Hypothalamus (tissue), 51 donors: ENCODE measurements at places on chromosomes 16 and 17.

- DNase-seq, result no peak
These were observed 7.0 kb downstream of the CASKIN1 start for GRCh38 chr16:2189252-2189893.

DNA sequence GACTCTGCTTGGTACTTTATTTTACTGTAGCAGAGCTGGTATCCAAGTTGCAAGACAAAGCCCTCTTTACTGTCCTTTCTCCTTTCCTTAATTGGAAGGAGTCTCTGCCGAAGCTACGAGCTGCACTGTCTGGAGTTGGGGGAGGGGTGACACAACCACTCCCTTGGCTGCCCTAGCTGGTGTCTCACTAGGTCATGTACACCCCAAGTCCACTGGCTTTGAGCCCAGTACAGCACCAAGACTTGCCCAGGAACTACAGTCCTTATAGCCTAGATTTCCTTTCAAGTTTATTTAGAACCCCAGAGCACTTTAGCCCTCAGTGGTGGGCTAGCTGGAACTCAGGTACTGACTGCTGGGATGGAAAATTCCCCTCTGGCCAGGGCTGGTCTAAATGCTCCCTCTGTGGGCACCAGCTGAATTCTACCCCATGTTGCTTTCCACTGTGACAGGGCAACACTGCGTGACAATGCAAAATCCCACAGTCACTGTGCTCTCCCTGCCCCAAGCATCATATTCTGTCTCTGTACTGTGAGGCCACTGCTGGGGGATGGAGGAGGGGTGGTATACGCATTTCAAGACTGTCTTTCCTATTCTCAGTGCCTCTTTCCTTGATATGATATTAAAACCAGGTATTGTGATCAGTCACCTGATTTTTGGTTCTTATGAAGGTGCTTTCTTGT lies 18.4 kb downstream of the EFCAB5 start:
- no peak for DNase-seq

- peak; percentile 53 for DNase-seq
These were observed 14.0 kb downstream of the FMNL1 start for GRCh38 chr17:45235416-45236281.

DNA sequence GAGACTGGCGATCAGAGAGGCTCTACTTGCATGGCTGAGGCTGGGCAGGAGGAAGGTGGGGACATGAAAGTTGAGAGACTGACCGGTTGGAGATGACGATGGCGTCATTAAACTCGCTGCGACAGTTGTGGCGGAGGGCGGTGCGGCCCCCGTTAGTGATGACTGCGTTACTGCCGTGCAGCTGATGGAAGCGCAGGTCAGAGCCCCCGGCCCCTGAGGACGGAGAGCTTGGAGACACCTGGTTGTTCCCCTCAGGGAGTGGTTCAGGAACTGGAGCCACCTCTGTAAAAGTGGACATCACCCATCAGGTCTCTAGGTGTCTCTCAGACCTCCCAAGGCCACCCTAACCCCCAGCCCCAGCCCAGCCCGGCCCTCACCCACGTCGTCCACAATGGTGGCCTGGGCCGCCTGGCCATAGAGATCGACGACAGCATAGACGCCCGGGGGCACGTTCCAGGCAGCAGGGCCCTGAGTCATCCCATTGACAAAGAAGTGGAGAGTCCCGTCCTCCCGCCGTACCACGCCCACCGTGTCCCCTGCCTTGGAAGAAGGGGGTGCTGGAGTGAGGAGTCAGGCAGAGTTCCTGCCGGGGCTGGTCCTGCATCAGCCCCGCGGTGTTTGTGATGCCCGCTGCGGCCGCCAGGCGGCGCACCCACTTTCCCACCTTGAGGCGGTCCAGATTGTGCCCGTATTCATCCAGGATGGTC lies 5.3 kb downstream of the NEURL4 start:
- no peak for DNase-seq

DNA sequence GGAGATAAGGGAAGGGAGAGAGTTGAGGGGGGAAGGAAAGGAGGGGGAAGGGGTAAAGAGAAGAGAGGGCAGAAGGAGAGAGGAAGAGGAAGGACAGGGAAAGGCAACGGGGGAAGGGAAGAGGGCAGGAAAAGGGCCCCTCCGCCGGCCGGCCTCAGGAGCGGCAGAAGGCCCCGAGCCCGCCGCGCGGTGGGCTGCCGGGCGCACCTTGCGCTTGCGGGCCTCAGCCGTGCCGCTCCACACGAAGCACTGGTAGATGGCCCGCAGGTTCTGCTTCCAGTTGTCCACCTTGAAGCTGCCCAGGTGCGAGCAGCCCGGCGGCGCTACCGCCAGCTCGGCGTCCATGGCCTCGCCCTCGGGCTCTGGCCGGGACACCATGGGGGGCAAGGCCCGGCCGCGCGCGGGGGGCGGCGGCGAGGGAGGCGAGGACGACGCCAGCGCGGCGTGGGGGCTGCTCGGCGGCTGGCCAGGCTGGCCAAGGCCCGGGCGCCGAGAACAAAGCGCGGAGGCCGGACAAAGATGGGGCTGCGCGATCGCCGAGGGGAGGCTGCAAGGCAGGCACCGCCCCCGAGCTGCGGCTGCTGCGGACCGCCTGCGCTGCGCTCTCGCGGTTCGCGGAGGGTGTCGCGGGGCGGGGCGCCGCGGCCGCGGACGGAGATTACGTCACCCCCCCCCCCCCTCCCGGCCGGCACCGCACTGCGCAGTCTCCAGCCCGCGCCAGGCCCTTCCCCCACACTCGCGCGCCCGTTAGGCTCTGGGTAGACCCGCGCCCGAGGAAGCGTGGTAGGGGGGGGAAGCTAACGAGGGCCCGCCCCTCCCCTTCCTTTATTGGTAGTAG lies at the start of gene USP22:
USP22 (minus strand) TSS at position 554 of the 838 bp plus-strand sequence; CDS start at position 378, 176 bp downstream.
- no peak for DNase-seq

DNA sequence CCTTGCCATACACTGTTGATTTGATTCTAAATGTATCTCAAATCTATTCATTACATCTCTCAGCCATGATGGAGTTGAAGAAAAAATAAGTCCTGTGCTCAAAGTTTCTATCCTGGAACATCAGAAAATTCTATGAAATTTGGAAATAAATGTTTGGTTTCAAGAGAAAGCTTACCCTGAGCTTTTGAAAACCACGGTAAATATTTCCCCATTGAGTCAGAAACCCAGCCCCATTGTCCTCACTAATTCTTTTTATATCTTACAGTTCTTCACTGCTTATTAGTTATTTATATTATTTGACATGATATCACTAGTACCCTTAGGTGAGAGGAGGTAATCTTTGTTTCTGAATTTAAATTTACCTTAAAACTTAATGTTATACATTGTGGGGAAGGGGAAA lies 128.5 kb downstream of the MRTFB start:
- no peak for DNase-seq

GRCh38 chr17:61467416-61468262 lies 15.4 kb downstream of the TBX4 start:
- DNase-seq, result no peak

DNA sequence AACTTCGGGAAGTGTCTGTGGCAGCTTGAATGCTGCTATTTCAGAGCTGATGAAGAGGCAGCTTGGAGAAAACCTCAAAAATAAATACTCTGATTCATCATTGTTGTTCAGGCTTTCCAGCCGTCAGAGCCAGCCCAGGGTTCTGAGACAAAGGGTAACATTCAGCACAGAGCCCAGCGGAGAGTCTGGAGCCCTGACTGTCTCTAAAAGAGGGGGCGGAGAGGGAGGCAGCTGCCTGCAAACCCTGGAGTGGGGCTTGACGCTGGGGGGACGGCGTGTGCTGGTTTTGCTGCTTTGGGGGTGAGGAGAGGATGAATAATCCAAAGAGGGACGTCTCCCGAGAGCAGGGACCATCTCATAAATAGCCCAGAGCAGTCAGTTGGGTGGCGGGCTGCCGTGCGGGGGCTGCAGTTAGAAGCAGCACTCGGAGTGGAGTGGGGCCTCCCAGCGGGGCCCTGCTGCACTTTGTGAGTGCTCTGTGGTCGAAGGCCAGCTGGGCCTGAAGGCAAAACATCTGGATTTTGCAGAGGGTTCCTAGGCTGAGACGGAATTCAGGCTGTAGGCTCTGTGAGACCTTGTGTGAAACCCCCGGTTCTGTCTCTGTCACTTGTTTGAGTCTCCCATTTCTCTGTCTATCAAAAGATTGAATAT lies 237.8 kb downstream of the PRKCA start:
- DNase-seq, result peak; percentile 81

- DNase-seq, result no peak
These were observed 77.6 kb upstream of the GSE1 start for GRCh38 chr16:85535352-85536072.

GRCh38 chr17:4969551-4970173 lies 2.0 kb upstream of the SPAG7 start:
- DNase-seq, result no peak

DNA sequence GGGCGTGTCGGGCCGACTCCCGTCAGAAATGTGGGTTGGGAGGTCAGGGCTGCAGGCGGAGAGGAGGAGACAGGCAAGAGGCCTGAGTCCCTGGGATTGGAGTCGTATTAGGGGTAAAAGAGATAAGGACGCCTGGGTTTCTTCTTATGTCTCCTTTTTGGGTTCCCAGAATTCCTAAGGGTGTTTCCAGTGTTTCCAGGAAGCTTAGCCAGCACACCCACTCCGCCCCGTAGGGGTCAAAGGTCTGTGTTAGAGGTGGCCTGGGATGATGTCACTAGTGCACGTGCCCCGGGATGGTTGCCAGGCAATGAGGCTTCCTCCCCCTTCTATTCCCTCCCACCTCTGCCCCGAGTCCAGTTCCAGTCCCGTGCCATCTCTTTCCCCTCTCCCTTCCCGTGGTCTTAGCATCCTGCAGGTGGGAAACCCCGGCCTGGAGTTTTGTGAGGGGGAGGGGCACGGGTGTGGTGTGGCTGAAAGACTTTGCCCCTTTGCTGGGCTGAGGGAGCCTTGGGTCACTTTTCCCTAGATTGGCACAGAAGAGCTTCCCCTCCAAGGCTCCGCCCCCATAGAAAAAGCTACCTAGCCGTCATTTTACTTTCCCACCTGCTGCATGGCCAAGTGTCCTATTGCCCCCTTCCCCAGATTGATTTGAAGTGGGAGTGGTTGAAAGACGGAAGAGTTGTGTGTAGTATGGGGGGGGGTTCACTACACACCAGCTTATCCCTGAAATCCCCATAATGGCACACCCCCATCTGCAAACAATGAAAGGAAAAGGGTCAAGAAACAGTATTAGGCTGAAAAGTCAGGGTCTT lies 2.8 kb downstream of the KDM6B start:
- DNase-seq, result peak; percentile 49

- DNase-seq, result no peak
These were observed 5.4 kb downstream of the SPATA2L start for GRCh38 chr16:89695875-89696669.

- no peak for DNase-seq
These were observed 277.1 kb downstream of the KCNJ2 start for GRCh38 chr17:70446446-70446845.

DNA sequence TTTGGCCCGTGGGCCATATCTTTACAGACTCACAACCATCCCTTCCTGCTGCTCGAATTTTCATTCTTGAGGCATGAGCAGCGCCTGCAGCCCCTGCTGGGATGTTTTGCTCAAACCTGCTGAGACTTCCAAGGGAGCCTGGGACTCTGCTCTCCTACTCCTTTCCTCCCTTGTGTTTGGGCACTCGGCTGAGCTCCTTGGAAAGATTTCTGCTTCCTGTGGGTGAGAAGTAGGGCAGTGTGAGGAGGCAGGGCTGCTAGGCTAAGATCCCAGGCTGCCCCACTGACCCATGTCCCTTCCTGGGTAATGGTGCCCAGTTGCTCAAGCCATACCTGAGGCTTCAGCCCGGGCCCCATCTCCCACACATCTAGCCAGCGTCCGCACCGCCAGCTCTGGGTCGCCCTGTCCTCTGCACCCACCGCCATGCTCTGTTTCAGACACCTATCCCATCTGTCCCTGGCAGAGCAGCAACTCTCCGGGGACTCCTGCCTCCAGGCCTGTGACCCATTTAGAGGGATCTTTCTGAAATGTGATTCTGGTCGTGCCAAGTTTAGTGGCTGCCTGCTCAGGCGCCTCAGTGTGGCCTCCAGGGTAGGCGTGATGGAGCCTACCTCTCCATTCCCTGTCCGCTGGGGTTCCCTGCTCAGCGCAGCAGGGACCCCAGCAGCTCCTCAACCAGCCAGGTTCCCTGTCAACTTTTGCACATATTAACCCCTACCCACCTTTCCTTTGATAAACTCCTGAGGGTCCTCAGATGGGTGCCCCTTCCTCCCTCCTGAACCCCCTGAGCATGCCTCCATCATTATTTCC lies 190.1 kb downstream of the CCDC182 start:
- DNase-seq, result no peak

DNA sequence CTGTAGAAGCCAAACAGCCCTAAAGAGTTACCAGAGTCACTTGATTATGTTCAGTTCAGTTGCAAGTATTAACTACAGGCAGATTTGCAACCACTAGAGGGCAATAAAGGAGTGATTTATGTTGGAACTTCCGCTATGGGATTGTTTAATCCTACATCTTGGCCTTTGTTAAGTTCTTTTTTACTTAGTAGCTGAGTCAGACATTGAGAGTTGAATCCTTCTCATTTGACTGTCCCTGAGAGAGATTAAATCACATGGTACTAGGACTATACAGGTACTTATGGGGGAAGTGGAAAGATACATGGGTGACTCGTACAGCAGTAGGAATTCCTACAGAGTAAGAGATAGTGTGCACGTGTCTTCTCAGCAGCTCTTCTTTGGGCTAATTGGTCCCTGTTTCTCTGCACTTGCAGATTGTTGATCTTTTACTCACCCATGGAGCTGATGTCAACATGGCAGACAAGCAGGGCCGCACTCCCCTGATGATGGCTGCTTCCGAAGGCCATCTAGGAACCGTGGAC lies 40.3 kb downstream of the CYB561 start:
- DNase-seq, result no peak

DNA sequence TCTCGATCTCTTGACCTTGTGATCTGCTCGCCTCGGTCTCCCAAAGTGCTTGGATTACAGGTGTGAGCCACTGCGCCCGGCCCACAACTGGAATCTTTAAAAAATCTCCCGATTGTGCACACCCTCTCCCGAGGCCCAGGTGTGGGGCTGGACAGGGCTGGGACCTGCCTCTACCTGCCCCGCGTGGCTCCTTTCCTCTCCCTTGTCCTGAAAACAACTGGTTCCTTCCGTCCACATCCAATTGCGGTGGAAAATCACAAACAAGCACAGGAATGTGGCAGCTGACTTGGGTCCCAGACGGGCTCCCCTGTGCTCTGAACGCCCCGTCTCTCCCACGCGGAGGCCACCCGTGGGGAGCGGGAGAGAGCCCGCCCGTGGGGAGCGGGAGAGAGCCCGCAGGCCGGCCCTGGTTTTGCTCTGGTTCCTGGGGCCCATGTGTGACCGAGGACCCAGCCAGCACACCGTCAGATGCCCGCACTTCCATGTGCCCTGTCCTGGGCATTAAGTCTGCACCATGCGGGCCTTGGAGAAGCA lies 3.0 kb upstream of the TMEM204 start:
- no peak for DNase-seq

GRCh38 chr16:82063456-82064082 lies 28.5 kb downstream of the HSD17B2 start:
- DNase-seq, result no peak

GRCh38 chr16:86665319-86665675 lies 86.9 kb downstream of the FOXL1 start:
- DNase-seq, result no peak

DNA sequence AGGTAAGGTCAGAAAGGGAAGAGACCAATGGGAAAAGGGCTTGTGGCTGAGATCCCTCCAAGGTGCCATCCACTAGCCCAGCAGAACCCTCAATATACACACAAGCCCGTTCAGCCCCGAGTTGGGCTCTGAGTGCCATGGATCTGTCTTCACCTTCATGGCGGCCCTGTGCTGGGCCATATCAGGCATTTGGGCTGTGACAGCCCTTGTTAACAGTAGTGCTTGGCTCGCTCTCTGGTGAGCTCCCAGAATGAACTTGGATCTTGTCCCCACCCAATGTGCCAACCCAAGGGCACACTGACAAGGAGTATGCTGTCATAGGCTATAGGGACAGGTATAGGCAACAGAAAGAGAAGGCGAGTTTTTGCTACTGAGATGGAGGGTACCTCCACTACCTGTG lies 182.7 kb downstream of the ZFHX3 start:
- no peak for DNase-seq
